ENCODE measurements at places on chromosomes 6 and 20.

DNA sequence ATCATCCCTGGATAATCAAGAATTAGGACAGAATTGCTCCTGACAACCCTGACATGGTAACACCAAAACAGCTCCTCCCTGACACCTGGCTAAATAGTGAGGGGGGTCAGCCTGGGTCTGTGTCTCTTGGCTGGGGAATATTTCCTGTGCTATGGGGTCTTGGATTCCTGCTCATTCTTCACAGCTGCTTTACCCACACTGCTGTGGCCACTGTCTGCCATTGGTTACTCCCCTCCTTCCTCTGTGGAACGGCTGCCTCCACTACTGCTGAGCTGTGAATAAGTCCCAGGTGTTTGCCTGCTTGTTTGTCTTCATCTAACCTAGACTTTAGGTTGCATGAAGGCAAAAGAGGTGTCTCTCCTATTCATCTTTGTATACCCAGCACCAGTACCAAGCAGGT, 33.9 kb upstream of the TXLNB start:
- DNase-seq = no peak

DNA sequence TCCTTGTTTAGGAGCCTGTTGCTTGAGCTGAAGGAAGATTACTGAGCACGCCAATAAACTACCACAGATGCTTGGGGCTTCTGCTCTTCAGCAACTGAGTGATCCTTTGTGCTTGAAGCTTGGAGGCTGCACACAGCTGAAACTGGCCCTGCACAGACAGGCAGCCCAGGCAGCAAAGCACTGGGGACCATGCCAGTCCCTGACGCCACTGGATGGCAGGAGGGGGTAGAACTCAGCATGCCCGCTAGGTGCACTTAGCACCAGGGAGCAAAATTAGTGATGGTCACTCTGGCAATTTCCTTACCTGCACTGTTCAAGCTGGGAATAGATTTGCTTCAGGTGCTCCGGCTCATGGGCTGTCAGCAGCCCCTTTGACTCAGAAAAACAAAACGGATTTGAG, 91.5 kb downstream of the FAM50B start:
- DNase-seq = no peak

DNA sequence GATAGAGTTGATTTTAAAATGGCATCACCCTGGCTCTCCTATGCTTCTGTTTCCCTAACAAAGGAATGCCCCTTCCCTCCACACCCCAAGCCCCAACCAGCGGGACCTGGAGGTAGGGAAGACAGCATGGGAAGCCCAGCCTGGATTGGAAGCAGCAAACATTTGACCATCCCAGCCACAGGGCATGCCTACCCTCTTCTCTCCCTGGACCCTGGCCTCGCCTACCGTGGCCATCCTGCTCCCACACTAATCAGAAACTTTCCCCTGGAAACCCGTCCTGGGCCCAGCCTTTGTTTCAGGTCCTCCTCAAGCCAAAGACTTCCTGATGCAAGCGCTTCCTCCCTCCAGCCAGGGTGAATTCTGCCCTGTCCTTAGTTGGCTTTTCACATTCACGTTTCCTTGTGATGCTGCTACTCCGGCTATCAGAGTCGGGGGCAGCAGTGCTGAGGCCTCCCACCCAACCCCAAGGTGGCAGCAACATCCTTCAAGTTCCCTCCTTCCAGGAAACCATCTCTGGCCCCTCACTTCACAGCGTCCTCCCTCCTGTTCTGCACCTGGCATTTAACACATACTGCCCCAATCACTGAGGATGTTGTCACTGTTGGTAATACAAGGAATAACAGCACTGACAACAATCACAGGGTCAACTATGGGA, 18.2 kb upstream of the ANGPT4 start:
- no peak for DNase-seq

DNA sequence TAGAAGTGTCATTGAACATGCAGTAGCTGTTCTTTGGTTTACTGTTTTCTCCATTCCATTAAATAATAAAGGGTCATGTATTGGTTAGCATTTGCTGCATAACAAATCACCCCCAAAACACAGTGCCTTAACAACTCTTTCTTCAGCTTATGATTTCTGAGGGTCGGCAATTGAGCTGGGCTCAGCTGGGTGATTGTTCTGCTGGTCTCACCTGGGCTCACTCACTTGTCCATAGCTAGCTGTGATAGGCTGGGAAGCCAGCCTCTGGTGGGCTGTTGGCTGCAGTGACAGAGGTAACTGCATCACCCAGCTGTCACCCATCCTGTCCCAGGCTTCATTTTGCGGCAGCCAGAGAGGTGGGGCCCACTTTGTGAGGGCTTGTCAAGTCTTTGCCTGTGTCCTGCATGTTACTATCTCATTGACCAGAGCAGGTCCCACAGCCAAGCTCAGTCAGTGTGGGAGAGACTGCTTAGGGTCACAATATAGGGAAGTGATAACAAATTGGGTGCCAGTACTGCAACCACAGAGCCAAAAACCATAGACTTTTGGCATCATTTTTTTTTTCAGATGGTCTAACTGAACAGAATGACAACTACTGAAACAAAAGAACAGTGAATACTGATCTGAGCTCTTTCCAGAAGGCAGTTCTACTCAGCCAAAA, 76.9 kb downstream of the SYNDIG1 start:
- DNase-seq = no peak

- no peak for DNase-seq
Measured at GRCh38 chr6:18186033-18186432, 30.8 kb downstream of the KDM1B start.

GRCh38 chr20:48105526-48105925, 320.2 kb upstream of the SULF2 start:
- DNase-seq = no peak

All from NCI-H748 treated with DMSO at 0.1 percent for 48 hours (cell line).